ENCODE measurements at places on chromosomes 4 and X.

DNA sequence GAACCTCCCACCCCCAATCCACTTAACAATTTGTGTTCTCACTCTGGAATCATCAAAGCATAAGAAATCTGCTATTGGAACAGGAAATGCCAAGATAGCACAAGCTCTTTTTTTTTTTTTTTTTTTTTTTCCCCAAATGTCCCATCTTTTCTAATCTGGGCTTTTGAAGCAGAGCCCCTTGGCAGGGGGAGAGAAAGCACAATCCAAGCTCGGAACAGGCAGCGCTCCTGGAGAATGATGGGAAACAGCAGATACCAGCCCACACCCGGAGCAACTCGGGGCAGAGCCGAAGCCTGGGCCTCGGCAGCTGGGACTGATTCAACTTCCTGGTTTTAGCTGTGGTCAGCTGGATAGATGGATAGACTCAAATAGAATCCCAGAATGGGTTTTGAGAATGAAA, 235.1 kb downstream of the QDPR start:
- DNase-seq, result no peak

DNA sequence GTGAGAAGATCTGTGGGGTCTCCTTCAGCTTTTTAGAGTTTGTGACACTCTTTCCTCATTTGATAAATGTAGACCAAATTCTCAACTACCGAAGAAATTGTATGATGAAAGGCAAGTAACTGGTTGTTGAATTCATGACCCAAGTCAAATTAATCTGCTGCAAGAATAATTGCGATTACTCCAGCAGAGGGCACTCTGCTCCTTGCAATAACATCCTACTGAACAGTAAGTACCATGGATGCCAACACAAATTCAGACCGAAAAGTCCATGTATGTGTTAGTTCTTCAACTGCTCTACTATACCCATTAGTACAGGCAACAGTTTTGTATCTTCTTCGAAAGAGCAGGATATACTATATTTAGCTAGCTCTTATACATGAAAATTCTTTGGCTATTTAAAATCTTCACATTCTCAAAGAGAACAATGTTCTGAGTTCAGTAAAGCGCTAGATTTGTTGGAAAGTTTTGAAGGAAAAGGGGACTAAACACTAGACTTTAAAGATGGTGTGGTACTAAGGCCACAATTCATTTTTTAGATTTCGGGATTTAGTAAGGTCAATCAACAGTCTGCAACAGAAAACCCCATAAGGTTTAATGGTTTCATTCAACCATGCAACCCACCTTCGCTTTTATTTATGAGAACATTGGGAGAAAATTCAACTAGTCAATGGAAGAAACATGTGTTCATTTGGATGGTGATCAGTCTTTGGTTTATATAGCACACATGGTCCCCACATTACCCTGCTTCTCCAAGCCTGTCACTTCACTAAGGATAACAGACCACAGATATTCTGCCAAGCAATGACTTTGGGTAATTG, 105.4 kb upstream of the TBC1D9 start:
- peak; percentile 87 for DNase-seq

GRCh38 chrX:129577473-129577872, 37.4 kb downstream of the OCRL start:
- DNase-seq, result no peak

DNA sequence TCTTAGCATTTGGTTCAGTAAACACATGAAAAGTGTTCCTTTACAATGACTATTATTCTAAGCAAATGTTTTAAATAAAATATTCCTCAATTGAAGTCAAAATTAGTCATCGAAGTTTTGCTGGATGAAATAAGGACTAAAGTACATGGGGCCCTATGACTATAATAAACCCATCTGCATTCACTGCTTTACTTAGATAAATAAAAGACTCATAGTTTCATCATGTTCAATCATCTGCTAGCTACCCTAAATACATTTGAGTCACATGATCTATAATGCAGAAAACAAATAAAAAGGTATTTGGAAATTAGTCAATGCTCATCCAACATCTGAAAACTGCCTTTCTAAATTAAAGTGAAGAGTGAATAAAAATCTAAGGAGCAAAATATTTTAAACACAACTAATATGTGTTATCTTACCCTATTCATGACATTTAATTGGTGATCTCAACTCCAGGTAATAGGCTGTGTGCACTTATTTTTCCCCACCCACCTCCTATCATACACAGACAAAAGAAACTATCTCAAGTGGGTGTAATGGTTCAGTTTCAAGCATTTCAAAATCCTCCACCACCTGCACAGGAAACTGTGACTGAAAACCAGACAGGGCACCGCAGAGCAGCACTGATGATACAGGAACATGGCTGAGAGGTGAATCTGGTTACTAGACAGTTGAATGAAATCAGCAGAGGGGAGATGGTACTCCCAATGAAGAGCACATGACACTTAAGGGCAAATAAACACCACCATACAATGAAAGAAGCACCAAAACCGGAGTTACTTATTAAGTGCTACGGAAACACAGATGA, 78.6 kb downstream of the CAMK2D start:
- peak; percentile 83 for DNase-seq

GRCh38 chr4:118557298-118557851, 127.8 kb upstream of the METTL14 start:
- no peak for DNase-seq

- DNase-seq, result no peak
Measured at GRCh38 chr4:25013756-25014661, 16.7 kb downstream of the LGI2 start.

GRCh38 chr4:76380561-76380960, 40.4 kb downstream of the CCDC158 start:
- DNase-seq, result no peak

DNA sequence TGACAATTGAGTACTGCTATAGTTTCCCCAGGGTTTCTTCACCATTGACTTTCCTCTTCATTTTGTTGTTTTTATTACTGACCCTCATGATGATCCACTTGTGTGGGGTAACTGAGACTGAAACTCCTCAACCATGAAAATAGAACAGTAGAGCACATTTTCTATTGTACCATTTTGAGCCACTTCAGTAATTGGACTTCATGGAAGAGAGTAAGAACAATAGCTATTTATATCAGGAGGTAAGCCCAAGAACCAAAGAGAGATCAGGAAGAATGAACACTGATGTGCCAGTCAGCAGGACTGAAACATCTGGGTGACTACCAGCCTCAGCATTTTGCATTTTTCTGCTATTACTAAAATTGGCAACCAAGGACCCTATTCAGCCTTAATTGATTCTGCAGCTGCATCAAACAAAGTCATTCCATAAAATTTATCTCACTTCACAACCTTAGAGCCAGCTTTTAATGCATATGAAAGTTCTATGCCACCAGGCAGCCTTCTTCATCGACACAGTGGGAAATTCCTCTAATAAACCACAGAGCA, 151.4 kb downstream of the BANK1 start:
- DNase-seq, result no peak

DNA sequence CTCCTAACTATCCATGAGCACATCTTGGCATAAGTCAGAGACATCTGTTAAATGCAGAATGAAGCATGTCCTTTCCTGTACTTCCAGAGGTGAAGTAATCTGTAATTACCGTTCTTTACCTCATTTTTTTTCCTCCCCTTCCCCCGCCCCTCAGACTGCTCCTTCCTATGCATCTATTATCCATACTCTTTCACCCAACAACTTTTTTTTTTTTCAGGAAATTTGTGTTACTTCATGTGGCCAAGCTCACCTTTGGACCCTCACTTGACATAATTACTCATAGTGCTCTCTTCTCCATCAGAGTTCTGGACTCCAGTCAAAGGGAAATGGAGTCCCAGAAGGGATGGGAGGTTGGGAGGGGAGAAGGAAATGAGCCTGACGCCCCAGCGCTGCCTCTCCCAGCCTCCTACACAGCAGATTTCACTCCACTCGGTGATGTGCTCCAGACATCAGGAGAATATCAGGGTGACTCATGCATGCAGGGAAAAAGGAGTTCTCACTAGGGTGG, 568.8 kb downstream of the STIM2 start:
- no peak for DNase-seq

GRCh38 chr4:168677879-168678278, 181.0 kb downstream of the PALLD start:
- DNase-seq, result no peak

GRCh38 chr4:42478509-42478908, 81.2 kb downstream of the SHISA3 start:
- no peak for DNase-seq

DNA sequence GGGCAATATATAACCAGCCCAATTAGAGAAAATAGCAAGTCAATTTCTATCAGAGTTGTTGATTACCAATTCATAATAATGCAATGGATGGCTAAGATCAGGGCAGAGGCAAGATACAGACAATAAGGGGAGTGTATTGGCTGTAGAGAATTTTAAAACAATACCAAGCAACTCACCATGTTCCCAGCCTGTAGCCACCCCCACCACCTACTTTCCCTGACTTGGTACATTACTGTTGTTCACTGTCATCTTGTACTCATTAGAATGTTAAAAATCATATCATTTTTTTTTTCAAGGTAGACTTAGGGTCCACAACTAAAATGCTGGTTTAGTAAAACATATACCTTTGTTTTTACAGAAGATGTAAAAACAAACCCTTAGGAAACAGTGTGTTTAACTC, 27.7 kb downstream of the HNRNPD start:
- DNase-seq, result no peak

DNA sequence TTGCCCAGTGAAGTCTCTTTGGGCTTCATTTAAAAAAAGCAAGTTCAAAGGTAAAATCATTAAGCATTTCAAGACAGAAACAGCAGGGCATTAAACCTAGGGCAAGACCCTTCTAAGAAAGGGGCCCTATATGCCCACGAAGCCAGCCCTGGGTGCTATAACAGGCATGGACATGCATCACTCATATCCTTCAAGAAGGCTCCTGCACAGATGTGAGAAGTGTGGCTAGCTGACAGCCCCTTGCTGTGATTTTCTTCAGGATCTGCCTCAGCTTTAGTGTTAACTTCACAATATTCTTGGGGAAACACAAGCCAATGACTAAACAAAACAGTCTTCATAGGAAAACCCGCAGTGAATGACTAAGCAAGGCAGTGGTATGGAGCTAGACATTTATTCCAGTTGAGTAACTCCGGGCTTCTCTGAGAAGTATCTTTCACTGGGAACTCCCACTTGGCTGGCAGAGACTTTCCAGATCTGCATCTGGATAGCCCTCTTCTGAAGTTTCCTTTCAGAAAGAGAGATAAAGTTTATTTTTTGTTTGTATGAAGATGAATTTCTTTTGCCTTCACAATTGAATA, 11.9 kb upstream of the MAOA start:
- no peak for DNase-seq

DNA sequence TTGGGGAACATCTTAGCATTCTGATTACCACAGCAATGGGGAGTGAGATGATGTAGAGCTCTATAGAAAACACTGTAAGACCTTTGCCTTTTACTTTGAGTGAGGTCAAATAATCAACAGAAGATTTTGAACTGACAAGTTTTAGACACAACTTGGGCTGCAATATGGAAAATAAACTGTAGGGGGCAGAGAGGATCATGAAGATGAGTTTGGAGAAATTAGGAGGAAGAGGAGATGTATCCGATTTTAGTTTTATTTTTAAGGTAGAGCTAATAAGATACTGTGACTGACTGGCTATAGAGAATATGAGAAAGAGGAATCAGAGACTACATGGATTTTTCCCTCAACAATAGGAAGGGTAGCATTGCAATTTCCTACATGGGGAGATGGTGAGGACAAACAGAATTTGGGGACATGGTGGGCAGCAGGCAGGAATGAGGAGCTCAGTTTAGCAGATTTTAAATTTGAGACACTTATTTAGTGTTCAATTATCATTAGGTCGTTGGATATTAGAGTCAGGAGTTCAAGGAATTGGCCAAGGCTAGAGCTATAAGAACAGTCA, 563.1 kb downstream of the INPP4B start:
- DNase-seq, result peak; percentile 43

- DNase-seq, result no peak
Measured at GRCh38 chr4:89922848-89923416, 28.3 kb downstream of the MMRN1 start.

DNA sequence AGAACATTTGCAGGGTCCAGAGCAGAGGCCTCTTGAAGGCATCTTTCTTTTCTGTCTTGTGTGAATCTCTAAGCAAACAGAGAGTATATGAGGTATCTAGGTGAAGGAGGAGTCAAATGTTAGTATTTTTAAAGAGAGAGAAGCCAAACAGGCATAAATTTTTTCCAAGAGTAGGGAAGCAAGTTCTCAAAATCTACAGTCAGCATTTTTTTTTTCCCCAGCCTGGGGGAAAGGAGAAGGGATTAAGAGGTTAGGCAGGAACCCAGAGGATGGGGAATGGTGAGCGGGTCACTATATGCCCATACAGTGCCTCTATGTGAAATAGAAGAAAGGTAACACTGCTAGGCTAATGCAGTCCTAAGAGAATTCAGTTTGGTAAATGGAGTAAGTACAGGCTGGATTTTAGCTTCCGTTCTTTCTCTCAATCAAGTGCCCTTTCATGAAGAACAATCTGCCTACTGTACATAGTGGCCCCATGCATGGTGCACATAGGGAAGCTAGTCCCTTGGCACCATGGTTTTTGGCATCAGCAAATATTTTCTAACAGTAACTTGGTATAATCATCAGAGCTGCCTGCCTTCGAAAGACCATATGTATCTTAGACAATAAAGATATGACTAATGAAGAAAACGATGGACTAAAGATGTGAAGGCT, 163.1 kb upstream of the MAB21L2 start:
- no peak for DNase-seq

DNA sequence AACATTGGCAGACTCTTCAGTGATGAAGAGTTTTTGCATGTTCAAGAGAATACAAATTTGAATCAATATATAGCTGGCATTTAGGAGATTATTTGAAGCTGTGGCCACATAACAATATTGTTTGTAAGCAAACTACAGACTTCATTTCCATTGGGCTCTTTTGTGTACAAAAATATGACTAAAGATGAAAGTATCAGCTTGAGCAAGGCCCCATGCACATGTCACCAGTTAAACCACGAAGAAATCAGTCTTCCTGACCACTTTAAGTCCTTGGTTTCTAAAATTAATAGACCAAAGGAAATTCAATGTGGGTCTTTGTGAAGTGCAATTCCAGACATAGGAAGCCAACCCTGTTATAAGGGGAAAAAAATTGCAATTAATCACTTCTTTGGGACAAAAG, 1664.6 kb upstream of the ADGRL3 start:
- DNase-seq, result no peak

DNA sequence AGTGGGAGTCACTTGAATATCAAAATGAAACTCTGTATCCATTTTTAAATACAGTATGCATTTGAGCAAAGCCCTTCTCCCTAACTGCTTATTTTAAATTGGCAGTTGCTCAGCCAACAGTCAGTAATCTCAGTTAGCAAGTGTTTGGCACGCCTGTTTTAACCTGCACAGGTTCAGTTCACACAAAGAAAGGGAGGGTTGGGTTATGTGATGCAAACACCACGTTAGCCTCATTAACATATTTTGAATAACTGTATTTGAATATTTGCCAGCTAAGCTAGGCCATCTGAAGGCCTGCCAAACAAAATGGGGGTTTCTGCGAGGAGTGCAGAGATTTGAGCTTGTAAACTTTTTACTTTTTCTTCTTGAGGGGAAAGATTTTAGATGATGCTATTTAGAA, 19.8 kb downstream of the GAB1 start:
- DNase-seq, result peak; percentile 90

- DNase-seq, result no peak
Measured at GRCh38 chrX:96564595-96564994, 120.0 kb upstream of the DIAPH2 start.
